Astrocyte (in vitro differentiated cells and primary cell): ENCODE measurements at places on chromosomes 4 and X.

DNA sequence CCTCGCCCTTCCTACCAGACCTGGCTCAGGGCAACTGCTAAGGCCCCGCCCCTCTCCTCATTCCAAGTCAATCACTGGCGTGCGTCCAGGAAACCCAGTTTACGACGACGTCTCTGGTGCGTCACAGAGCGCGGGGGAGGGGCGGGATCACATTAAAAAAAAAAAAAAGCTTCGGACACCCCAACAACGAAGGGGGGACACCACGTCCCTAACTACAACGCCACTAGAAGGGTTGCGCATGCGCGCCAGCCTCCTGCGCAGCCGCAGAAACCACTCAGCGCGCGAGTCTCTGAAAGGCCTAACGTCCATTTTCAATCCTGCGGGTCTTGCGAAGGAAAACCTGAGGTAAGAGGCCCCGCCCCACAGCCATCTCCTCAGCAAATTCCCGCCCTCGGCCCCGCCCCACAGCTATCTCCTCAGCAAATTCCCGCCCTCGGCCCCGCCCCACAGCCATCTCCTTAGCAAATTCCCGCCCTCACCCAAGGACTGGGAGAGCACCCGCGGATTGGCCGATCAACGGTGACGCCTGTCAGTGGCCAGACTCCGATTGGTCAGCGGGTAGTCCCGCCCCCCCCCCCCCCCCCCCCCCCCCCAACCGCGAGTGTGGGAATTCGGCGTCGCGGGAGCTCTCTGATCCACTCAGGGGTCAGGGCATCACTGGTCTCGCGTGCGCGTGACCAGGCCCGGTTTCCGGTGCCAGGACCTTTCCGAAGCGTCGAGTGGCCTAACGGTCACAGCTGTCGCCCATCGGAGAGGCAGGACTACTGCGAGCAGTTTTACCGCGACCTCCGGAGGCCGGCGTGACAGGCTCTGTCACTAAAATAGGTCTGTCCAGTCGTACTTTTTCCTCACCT is at the start of gene SCML1:
Gene SCML1, plus strand, starts transcription at position 638 of the 854 bp plus-strand sequence. CDS start 6,694 bp downstream, outside the sequence.
- DNase-seq = peak; percentile 90

- no peak for DNase-seq
These were observed 352.1 kb upstream of the GATB start for GRCh38 chr4:152112887-152113286.

GRCh38 chr4:99157478-99157935 is 13.4 kb upstream of the ADH4 start:
- no peak for DNase-seq

GRCh38 chrX:46710425-46710824 is 48.5 kb downstream of the SLC9A7 start:
- DNase-seq = peak; percentile 72

DNA sequence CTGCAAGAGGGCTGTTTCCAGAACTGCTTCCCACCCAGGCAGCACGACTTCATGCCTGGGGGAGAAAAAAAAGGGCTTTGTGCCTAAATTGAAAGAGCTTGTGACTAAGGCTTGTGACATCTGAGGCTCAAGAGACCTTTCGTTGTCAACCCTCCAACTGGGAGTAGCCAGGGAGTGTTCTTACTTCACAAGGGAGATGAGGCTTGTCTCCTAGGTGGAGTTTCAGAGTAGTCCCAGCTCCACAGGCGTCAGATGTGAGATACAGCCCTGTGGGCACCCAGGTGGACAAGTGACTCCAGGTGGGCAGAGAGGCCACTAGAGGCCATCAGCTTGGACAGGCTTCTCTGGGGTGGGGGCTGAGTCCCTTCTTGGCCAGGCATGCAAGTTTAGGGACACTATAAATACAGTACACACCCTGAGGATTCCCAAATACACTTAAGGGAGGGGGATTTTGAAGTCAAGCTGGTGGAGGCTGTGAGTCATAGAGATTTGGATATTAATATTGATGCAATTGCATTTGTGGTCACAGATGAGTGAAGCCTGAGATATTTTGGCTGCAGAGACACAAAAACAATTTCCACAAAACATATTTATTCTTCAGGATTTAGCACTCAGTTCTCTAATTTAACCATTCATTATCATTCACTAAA is 40.1 kb upstream of the SETD7 start:
- DNase-seq = peak; percentile 34

DNA sequence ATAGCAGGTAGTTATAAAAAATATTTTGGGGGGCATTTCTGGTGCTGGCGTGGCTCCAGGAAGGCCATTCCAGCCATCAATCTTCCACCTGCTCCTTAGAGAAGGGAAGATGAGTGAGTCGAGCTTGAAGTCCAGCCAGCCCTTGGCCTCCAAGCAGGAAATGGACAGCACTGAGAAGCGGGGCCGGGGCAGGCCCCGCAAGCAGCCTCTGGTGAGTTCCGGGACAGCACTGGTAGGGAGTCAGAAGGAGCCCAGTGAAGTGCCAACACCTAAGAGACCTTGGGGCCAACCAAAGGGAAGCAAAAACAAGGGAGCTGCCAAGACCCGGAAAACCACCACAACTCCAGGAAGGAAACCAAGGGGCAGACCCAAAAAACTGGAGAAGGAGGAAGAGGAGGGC is 29.2 kb upstream of the COX18 start:
- no peak for DNase-seq

DNA sequence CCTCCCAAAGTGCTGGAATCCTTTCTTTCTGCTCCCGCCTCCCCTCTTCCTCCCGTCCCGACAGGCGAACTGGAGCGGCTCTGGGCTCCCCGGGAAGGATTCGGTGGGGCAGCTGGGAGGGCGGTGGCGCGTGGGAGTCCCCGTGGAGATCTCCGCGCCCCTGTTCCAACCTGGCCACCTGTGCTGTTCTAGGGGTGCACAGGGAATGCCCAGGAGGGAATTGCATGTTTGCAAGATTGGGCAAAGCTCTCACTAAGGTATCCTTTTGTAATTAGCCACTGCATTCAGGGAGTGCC is 11.2 kb upstream of the ELF4 start:
- no peak for DNase-seq

DNA sequence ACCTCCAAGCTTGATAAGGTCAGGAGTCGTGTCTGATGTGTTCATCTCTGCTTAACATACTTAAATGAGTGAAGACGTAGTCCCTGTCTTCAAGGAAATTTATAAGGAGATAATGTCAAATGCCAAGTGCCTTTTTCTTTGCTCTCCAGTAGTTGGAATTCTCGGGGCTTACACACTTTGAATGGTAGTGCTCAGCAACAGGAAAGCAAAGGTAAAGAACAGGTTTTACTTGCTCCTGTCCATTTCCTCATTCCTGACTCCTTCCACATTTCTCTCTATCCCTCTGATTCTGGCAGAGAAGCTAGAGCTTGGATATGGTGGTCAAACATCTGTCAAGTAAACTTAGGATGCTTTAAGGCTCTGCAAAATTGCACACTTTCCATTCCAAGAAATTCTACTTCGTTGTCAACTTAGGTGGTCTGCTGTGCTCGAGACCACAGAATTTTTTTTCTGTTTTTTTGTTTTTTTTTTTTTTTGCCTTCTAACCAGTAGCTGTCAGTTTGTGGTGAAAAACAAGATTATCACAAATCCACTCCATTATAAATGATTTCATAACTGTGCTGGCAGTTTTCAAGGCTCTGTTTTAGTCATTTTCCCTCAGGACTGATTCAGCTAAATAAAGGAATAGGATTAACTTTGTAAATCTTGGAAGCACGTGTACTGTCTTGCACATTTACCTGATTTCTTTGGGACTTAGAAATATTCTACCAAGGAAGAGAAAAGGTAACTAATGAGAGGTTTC is 180.8 kb upstream of the ANXA3 start:
- no peak for DNase-seq

DNA sequence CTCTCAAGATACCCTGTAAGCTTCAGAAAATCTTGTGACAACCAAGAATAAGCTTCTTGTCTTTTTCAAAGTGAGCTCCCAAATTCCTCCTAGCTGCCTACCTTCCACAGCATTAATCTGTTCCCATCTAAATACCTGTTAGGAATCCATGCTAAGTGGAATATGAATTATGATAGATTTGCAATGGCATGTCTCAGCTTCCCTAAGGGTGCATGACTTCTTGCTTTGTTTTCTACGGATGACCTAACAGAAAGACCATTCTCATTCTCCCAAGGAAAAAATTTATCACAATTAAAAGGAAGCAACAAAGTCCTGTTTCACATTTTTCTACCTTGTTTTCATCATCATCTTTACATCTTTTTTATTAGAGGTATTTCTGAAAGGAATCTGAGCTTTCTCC is 532.7 kb downstream of the GRXCR1 start:
- no peak for DNase-seq

GRCh38 chr4:107896158-107896645 is 35.1 kb upstream of the CYP2U1 start:
- peak; percentile 100 for DNase-seq

- DNase-seq = no peak
These were observed 51.3 kb upstream of the SPRY1 start for GRCh38 chr4:123345137-123345934.

DNA sequence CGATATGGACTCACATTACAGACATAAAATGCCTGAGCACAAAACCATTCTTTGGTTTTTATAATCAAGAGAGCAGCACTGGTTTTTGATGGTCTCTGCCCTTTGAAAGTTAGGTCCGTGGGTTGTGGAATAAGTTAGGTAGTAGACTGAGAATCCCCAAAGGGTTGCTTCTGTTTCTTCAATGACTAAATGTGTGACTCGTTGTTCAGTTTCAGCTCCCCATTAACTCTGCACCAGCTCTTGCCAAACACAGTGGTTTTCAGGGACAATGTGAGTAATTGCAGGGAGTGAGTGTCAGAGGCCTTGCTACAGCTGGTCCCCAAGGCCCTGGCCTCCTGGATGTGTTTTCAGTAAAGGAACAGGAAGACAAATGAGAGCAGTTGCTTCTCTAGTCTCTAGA is 24.8 kb downstream of the SMIM20 start:
- DNase-seq = peak; percentile 68

DNA sequence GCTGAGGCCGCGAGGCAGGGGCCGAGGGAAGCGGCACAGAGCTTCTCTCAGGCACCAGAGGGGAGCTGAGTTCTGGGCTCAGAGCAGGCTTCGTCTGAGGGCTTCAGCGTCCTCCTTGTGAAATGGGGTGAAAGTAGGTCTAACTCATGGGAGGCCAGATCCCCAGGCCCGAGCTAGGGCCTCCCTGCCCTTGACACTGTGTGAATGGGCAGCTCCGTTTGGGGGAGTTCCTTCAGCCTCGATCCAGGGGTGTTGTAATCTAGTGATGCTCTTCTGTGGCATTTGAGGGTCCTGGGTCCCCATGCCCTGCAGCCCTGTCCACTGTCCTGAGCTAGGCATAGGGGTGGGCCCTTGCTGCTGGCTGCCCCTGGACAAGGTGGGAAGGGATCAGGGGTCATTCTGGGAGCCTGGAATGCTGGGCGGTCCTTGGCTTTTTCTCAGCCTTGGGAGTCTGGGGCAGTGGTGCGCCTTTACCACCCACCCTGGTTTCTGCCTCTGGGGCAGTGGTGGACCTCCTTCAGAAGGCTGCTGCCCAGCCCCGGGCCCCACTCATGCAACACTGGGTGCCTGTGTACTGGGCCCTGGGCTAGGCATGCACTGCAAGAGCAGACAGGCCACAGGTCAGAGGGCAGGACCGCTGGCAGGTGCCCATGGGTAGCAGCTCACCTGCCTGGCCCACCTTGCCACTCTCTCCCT is 4.1 kb downstream of the SH3BP2 start:
- DNase-seq = no peak

DNA sequence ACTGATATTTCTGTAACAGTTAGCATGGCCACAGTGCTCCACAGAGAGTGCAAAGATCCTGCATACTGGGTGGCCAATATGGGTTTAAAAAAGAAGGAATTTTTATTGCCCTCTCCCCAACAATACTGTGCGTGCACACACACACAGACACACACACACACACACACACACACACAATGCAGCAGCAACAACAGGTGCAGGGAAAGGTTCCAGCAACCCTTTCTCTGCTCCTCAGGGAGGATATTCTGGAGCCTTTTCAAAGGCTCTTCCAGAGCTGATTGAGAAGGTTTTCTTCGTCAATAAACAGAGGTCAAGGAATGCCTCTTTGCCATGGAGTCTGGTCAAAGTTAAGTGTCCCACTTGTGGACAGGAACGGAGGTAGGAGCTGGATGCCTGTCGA is 84.8 kb upstream of the ZFP42 start:
- DNase-seq = no peak

DNA sequence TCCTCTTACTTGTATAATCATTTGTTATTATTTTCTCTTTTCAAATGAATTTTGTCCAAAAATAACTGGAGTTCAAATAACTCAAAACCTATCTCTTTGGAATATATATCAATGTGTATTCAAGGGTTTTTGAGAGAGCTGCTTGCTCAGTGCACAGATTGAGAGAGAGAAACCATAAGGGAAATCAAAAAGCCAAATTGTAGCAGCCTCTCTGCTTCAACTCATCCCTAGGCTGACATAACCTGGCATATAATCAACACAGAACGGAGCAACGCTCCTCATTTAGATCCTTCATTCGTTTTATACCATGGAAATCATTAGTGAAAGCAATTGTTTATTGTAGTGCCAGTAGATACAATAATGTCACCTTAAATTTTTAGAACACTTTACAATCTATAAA is 1.8 kb upstream of the GPM6A start:
- no peak for DNase-seq

GRCh38 chrX:51494409-51494808 is 2.0 kb downstream of the NUDT11 start:
- no peak for DNase-seq

- DNase-seq = no peak
These were observed 1208.3 kb downstream of the ADGRL3 start for GRCh38 chr4:62408454-62408853.

DNA sequence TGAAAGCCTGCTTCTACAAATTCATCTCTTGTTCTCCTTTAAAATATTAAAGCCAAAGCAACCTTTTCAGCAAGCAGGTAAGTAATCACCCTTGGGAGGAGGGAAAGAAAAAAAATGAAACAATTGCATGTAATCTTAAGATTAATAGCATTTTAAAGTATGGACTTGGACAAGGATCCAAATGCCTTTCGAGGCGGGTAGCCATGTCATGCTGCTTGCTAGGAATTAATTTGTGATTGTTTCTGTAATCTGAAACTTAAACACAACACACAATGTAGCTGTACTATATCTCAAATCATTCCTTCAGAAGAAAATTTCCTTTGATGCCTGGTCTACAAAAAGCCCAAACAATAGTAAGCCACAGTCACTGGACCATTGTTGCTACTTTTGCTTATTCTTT is 112.4 kb upstream of the CBR4 start:
- DNase-seq = no peak

GRCh38 chr4:110663738-110664444 is 41.0 kb upstream of the PITX2 start:
- peak; percentile 69 for DNase-seq

DNA sequence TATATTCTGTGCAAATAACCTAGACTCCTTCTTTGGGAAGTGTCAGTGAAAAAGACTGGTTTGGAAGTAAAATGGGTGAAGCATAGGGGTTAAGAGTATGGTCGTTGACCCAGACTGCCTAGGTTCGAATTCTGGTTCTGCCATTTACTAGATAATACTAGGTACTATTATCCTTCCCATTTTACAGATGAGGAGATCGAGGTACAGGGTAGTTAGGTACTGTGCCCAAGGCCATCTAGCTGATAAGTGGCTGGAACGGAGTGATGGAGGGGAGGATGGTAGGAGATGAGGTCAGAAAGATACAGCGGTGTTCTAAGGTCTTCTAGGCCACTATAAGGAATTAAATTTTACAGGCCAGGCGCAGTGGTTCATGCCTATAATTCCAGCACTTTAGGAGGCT is 11.1 kb downstream of the GLOD5 start:
- no peak for DNase-seq
